Stimulated activated CD4-positive, alpha-beta T cell treated with anti-CD3 and anti-CD28 coated beads, Interleukin-1b, Interleukin-23, amount 100 ng/mL, for 48 hours (primary cell): ENCODE measurements at places on chromosomes 5 and 9.

DNA sequence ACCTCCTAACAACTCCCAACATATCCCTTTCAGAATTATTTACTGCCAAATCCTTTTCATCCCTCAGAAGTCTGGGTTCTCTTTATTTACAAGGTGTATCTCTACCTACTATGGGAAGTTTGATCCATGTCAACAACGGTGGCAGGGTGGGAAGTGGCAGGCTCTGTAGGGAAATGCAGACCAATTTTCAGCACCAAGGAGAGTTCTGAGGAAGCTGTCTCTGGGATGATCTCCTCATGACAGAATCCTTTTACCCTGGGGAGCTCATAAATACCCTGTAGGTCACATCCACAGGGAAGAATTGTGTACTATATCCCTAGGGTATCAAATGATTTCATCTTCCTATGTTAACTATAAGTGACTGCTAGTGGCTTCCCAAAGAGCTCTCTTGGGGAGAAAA, 107.8 kb upstream of the NEK6 start:
- DNase-seq: no peak

DNA sequence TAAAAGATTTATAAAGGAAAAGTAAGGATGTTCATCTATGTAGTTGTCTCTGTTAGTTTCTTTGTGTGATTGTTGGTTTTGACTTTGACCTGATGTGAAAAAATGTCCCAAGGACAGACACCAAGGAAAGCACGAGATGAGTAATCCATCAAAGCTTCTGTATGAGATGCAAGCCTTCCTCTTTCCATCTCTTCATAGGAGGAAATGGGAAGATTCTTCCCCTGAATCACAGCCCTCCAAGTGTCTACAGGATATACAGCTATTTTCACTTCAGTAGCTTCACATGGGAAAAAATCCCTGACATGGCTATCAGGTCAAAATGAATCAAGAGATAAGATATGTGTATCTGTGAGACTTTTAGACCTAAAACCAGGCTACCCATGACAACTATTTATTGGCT, 29.0 kb upstream of the CEMIP2 start:
- DNase-seq: no peak

- no peak for DNase-seq
Observed at GRCh38 chr5:10707198-10708142, 53.6 kb downstream of the DAP start.

- DNase-seq: peak; percentile 81
Observed at GRCh38 chr9:89522261-89522958, 24.5 kb upstream of the SEMA4D start.

DNA sequence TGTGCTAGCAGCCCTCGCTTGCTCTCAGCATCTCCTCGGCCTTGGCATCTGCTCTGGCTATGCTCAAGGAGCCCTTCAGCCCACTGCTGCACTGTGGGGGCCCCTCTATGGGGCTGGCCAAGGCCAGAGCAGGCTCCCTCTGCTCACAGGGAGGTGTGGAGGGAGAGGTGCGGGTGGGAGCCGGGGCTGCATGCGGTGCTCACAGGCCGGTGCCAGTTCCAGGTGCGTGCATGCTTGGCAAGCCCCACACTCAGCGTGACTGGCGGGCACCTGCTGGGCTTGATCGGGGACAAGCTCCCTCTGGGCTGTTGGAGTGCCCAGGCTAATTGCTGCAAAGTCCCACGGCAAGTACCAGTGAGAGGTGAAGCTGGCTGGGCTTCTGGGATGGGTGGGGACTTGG, 170.5 kb downstream of the TRIM36 start:
- DNase-seq: no peak

DNA sequence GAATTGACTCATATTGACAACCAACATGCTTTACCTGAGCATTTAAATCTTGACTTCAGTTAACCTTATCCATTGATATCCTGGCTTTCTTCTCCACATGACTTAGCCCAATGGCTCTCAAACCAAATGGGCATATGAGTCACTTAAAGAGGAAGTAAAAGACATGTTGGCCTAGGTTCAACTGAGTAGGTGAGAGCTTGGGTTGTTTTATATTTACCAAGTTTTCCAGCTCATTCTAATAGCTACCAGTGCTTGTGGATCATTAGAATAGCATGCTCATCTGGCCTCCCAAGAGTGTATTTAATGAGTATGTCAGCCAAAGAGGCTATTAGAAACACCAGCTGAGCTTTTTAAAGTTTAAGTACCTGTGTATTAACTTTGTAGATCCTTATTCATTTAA, 1049.0 kb downstream of the PTPRD start:
- no peak for DNase-seq

DNA sequence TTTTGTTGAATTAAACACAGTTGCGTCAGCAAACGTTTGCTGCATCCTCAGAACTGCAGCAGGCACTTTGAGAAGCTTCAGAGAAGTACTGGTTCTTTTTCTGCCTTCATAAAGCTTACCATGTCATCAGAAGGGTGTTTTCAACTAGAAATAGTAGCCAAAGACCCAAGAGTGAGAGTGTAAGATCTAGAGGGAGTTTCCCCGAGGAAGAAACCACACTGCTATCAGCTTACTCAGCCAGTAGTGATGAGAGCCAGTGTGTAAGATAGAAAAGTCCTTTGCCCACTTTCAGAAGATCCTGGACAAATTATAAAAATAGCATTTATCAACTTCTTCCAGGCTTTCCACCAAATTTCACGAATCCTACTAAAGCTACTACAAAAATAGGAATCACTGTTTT, 154.5 kb downstream of the PAPPA start:
- no peak for DNase-seq

DNA sequence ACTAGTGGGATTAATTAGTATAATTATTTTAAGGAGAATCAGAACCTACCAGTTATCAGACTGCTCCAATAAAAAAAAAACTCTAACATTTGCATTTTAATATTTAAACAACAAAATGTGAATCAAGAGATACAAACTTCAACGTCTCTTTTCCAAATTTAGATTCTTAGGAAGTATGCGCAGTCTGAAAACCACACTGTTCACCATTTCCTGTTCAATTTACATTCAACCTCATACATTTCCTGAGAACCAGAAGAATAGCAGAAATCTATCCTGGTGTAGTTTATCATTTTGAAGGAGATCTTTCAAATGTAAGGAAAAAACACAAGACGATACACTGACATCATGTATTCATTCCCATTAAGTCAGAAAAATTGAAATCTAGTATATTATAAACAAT, 869.2 kb downstream of the EFNA5 start:
- DNase-seq: no peak
